ENCODE measurements at places on chromosomes 2 and 18. TPM values are rescaled to one million over a fixed set of nuclear protein-coding genes. Genes with fewer than 3 reads are reported as not detected.

Gene HRH4
- not detected for total RNA-seq

Gene CHRND
- not detected for total RNA-seq

Gene PLCD4
- total RNA-seq = 0.39 TPM

Gene CIDEA
- total RNA-seq = not detected

Gene CDKL4
- total RNA-seq = not detected

Gene FAM210A
- 12.0 TPM for total RNA-seq

Gene CD28
- not detected for total RNA-seq

Gene COX5B
- total RNA-seq = 603 TPM

Gene NFATC1
- 0.59 TPM for total RNA-seq

Gene LYG2
- not detected for total RNA-seq

GRCh38 chr18:43720041-43720440 lies 442.8 kb upstream of the SYT4 start:
- no peak for DNase-seq

- no peak for DNase-seq
Observed at GRCh38 chr2:225425284-225425683, 25.8 kb downstream of the NYAP2 start.

DNA sequence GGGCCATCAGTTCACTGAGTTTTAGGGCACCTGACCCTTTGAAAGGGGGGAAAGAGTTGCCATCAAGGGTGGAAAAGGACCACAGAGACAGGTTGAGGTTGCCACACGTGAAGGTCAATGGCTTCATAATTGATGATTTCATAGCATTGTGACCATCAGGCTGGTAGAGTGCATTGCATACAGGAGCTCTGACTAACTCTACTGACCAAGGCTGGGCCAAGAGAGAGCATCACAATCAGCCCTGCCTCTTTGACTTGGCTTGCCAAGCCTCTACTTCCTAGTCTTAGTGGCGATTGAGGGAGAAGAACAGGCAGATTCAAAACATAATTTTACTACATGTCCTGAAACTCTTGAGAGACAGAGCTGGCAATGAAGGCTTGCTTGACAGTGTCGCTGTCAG lies 5.8 kb upstream of the TNP1 start:
- DNase-seq = no peak

- DNase-seq = no peak
Observed at GRCh38 chr2:103860016-103860415, 993.9 kb upstream of the POU3F3 start.

DNA sequence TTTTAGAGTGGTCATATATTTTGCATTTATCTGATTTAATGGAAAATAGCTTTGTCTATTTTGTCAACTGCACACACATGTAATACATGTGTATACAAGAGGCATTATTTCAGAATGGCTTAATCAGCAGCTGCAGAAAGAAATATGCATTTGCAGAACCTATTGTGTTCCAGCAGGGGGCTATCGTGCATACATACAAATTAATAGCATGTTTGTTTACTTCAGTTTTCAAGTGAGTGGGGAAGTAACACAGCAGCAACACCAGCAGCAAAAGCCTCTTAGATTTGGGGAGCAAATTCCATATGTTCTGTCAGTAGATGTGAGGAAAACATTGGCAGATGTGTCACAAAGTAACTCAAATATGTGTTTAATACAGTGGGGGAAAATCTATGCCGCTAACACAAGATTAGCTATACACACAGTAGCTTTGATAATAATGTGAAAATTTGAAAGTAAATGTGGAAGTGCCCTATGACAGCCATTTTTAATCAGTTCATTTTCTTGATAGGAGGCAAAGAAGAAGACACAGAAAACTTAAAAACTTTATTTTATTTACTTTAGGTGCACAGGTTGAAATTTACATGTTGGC lies 218.1 kb downstream of the WDR7 start:
- peak; percentile 51 for DNase-seq

GRCh38 chr2:132732694-132733093 lies 62.7 kb upstream of the LYPD1 start:
- no peak for DNase-seq

DNA sequence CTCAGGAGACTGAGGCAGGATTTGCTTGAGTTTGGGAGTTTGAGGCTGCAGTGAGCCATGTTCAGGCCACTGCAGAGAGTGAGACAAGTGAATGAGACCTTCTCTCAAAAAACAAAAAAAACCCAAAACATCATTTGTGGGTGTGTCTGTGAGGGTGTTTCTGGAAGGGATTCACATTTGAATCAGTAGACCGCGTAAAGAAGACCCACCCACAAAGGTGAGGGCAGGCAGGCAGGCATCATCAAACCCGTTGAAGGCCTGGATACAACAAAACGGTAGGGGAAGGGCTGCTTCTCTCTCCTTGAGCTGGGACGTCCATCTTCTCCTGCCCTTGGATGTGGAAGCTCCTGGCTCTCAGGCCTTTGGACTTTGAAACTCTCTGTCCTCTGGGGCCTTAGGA lies 25.4 kb downstream of the CDKL4 start:
- DNase-seq = no peak

DNA sequence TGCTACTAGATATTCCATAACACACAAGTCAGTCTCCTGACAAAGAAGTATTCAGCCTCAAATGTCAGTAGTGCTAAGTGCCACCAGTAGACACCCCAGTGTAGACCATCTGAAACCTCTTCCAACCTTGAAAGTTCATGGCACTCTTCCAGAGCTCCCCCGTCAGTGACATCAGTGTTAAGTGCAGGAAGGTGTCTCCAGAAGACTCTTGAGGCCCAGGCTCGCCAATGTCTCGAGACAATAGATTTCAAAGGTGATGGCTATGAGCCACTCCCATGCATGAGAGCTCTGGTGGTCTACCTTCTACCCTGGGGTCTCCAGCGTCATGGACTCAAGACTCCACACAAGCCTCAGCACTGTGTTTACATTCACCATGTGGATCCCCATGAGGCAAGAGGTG lies 183.8 kb downstream of the SMAD2 start:
- no peak for DNase-seq

- peak; percentile 12 for DNase-seq
Observed at GRCh38 chr18:58394602-58395425, 234.1 kb downstream of the ALPK2 start.

DNA sequence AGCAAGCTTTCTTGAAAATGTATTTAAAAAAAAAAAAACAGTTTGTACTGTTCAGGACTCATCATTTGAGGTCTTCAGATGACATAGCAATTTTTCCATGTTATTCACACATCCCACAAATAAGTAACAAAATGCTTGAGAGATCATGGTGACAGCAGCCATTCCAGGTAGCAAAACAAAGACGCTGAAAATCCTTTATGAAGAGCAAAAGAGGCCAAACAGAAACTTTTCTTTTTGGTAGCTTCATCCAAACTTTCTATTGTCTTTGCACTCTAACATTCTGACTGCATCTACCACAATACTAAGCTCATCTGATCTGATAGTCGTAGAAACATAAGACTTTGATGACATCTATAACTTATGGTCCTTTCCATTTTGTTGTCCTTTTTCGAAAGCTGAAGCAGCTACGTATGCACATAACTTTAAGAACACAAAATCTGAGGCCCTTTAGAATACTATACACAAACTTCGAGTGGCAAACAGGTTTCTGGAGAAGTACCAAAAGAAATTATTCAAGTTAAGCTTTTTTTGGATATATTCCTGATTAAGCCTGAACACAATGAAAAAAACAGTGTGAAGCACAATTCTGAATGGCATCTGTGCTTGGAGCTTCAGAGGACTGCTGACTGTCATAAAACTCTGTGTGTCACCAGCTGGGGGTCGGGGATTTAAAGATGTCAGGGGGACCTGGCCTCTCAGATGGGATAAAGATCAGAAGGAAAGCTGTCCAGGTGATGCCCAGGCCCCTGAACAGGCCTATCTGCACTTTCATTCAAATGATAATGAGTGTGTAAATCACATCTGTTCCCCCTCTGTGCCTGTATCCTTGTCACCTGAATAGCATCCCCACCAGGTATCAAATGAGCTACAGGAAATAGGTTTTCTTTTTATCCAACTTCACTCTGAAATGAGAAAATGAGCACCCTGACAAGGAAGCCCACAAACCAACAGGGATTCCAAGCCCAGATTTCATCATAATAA lies 75.8 kb downstream of the ZEB2 start:
- no peak for DNase-seq

GRCh38 chr2:241304039-241304670 lies 11.3 kb downstream of the HDLBP start:
- no peak for DNase-seq

GRCh38 chr2:9145752-9146430 lies 60.7 kb upstream of the ASAP2 start:
- DNase-seq = no peak

DNA sequence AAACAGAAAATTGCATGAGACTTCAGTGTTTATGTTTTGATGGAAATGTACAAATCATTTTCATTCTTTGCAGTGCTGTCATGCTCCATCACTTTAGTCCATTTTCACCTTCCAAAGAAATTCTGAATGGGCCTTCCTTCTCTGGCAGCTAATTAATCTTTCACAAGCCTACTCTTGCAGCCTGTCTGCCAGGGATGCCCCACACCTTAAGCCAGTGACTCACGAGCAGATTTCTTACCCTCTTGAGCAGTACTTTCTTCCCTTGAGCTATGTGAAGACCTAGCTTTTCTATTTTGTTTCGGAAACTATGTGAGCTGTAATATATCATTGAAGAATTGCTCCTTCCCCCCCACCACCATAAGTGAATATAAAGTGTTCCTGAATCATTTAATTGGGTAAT lies 404.3 kb upstream of the VWC2L start:
- DNase-seq = peak; percentile 29

DNA sequence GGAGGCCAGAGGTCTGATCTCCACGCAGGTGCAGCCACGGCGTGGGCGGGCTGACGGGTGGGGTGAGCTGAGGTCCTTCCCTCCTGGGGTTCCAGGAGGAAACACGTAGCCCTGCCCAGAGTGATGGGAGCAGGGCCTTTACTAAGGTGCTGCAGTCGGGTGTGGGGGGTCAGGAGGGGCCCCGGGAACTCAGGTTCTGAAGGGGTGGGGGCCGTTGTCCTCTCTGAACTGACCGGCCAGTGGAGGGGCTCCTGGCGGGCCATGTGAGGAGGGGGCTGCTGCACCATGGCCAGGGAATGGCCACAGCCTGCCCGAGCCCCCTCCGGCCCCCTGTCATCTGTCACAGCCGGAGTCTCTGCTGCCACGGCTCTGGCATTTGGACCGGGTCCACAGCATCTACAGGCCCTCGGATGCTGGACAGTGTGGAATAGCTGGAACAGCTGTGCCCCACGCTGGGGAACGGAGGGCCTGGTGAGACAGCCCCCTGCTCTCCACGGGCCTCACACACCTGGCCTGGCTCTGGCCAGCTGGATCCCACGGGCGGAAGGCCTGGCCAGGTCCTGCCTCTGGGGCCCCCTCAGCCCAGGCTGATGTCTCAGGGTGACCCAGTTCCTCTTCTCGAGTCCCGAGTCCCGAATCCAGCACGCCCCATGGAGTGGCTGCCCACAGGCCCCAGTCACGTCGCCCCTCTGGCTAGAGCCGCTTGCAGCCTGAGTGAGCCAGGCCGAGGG lies 145.6 kb upstream of the GPC1 start:
- DNase-seq = no peak

DNA sequence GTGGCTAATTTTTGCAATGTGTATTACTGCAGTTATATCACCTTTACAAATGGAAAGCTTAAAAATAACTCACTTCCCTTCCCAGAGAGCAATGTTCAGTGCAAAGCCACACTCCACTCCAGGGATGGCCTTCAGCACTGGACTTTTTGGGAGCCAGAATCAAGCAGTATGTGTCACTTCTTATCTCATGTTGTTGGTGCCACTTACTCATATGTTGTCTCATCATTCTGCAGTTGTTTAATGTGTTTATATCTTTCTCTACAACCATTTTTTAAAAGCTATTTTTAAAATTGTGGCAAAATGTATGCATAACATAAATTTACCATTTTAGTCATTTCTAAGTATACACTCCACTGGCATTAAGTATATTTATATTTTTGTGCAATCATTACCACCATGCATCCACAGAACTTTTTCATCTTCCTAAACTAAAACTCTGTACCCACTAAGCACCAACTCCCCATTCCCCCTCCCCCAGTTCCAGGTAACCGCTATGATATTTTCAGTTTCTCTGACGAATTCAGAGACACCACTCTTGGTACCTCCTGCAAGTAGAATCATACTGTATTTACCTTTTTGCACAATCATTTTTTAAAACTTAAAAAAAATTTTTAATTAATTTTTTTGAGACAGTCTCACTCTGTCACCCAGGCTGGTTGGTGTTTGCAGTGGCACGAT lies 32.1 kb upstream of the CD8A start:
- no peak for DNase-seq

GRCh38 chr18:3238742-3239141 lies 8.9 kb upstream of the MYL12A start:
- DNase-seq = no peak

DNA sequence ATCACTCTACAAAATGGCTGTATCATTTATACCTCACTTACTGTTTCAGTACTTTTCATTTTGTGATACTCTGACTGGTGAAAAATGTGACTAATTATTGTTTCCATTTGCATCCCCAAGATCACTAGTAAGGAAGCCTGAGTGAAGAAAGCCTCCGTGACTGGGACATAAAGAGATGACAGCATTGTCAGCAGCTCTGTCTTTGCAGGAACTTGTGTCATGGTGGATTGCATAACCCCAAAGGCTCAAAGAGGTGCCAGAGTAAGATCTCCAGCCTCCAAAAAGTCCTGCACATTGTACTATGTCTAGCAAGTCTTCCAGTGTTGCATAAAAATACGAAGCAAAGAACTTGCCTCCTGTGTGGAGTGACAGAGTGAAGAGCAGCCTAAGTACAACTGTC lies 187.5 kb upstream of the CRIM1 start:
- no peak for DNase-seq

DNA sequence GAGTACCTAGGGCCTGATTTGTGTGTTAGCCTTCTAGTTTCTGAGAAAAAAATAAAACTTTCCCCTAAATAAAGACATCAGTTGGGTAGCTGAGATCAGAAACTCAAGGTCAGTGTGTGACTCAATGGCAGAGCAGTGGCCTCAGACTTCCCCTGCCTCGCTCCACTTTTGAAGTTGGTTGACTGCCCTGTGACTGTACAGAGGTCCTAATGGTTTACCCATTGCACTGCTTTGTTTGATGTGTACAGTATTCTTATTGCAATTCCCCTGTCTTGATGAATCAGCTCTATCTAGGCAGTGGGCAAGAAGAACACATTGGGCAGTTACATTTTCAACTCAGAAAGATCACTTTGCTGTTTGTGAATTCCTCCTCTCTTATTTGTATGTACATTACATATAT lies 315.7 kb downstream of the KCNS3 start:
- no peak for DNase-seq

DNA sequence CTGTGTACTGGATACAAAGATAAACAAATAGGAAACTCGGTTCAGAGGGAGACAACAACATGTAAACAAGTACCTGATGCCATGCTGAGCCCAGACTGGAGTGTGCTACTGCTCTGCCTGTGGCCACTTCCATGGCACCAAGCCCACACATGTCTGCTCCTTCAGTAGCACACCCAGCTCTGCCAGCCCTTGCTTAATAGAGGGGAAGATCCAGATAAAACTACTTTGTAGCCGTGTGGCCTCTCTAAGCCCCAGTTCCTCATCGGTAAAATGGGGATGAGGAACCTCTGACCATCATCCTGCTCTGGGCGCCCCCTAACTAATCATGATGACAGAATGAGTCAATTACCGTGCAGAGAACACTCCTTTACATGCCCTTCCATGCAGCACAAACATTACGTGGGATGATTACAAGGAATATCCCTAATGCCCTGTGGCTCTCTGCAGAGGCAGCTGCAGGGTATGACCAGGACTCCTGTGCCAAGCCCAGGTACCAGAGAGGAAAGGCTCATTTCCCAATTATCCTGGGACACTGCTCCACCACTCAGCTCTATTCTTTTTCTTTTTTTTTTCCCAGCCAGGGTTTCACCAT lies 34.9 kb downstream of the DNMT3A start:
- DNase-seq = no peak
